ENCODE measurements at places on chromosomes 5 and 9.

- DNase-seq = no peak
These were observed 166.3 kb upstream of the KIF2A start for GRCh38 chr5:62139741-62140140.

GRCh38 chr9:129394886-129395279 is 216.8 kb upstream of the IER5L start:
- DNase-seq = no peak

DNA sequence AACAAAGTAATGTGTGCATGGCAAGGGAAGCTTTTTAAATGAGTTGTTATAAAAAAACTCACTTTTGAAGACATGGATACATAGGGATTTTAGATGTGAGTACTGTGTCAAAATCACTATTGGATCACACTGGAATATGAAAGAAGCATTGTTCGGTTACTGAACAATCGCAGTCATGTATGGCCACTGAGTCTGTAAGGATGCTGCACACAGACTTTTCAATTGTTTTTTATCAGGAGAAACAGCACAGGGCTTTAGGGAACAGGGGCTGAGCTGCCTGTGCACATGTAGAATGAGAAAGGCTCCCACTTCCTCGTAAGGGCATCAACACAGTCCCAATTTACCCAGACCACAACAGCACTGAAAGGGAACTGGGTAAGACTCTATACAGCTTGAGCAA is 1333.9 kb upstream of the DMAC1 start:
- DNase-seq = no peak

- no peak for DNase-seq
These were observed 19.4 kb upstream of the FCN1 start for GRCh38 chr9:134937164-134937555.

DNA sequence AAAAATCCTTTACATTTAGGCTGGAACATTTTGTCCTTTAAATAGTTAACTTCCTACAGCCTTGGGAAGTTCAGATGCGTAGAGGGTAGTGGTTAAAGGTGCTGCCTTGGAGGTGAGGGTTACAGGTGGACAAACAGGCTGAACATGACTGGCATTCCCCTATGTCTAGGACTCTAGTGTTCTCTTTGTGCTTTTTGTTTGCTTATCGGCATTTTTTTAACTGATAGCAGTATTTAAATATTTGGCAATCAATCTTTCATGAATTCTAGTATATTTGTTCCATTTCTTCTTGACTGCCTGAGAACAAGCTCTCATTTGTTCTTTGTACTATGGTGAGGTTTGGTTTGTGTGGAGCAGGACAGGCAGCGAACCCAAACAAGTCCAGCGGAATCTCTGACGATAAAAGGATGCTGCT is 307.6 kb downstream of the CTNND2 start:
- no peak for DNase-seq

GRCh38 chr5:169742771-169743296 is 105.8 kb downstream of the DOCK2 start:
- no peak for DNase-seq

- no peak for DNase-seq
These were observed 92.0 kb downstream of the C9orf152 start for GRCh38 chr9:110115826-110116542.

DNA sequence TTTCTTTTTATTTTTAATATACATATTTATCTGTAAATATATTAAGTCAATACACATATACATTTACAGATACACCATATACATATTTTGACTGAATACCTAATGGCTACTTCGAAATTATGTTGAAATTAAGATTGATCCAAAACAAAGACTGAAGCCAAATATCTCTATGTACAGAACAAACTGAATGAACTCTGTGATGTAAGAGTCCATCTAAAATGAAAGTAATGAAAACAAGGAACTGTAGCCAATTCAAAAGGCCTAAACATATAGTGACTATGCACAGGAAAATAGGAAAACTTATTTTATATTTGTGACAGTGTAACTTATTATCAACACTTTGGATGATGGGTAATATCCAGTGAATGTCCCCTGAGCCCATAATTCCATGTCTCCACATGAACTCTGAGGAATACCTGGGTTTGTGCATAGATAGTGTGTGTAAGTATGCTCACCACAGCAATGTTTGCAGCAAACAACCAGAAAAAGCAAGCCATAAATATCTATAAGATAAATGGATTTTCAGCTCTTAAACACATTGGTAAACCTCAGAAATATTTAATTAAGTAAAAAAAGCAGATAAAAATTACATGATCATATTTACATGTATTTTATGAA is 517.2 kb upstream of the CDH6 start:
- DNase-seq = no peak

GRCh38 chr9:107222020-107222522 is 61.0 kb upstream of the RAD23B start:
- DNase-seq = no peak

- DNase-seq = no peak
These were observed 24.9 kb downstream of the PITX1 start for GRCh38 chr5:135008981-135009735.

- no peak for DNase-seq
These were observed 17.4 kb downstream of the LMNB1 start for GRCh38 chr5:126794157-126794828.

- DNase-seq = no peak
These were observed 78.6 kb upstream of the MYO10 start for GRCh38 chr5:17014686-17015085.

DNA sequence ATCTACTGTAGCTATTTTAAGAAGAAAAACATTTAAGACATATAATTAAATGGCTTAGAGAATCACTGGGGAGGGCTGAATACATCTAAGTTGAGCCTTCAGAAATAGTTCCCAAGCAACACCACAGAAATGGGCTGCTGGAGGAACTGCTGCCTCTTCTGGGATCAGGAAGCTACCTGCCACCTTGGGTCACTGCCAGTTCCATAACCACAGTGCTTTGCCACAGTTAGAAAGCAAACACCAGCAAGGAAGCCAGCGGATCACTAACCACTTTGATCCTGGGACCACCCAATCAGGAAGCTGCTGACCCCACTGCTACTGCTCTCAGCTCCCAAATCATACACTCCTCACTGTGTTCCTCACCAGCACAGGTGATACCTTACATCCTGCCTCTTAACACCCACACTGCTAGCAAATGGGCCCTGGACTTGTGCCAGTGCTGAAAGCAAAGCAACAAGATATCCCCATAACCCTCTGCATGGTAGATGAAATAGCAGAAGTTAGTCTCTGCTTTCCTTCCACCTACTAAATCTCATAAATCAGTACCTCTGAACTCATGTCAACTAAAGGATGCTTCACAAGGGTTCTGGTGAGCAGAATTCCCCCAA is 346.9 kb downstream of the DEPDC1B start:
- DNase-seq = no peak

DNA sequence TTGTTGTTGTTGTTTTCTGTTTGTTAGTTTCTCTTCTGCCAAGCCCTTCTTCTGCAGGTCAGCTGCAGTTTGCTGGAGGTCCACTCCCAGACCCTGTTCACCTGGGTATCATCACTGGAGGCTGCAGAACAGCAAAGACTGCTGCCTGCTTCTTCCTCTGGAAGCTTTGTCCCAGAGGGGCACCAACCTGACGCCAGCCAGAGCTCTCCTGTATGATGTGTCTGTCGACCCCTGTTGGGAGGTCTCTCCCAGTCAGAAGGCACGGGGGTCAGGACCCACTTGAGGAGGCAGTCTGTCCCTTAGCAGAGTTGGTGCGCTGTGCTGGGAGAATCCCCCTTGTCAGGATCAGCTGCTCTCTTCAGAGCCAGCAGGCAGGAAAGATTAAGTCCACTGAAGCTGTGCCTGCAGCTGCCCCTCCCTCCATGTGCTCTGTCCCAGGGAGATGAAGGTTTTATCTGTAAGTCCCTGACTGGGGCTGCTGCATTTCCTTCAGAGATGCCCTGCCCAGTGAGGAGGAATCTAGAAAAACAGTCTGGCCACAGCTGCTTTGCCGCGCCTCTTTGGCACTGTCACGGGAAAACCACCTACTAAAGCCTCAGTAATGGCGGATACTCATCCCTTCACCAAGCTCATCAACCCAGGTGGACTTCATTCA is 299.2 kb downstream of the EDIL3 start:
- no peak for DNase-seq

GRCh38 chr5:178360222-178360925 is 127.8 kb upstream of the PHYKPL start:
- DNase-seq = no peak

- DNase-seq = no peak
These were observed 169.0 kb downstream of the CDH6 start for GRCh38 chr5:31362529-31362900.

GRCh38 chr9:23740531-23740930 is 85.5 kb downstream of the ELAVL2 start:
- no peak for DNase-seq

GRCh38 chr5:78003919-78004318 is 227.8 kb upstream of the TBCA start:
- no peak for DNase-seq

DNA sequence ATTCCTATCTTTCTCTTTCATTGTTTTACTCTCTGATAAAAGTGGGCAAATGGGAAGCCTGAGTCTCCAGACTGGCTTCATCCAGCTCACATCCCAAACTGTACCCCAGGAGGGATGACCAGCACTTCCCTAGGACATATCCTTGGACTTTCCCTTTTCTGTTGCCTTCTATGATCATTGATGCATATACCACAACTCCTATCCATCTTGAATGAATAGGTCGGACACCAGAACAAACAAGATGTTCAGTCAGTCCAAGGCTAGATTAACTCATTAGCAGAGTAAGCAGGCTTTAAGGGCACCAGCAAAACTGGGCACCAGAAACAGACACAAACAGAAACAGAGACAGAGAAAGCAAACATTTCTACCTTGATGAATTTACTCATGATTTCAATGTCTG is 159.1 kb upstream of the RGMB start:
- DNase-seq = no peak

All from stimulated activated CD4-positive, alpha-beta T cell treated with anti-CD3 and anti-CD28 coated beads, Interleukin-4, amount 100 ng/mL, for 24 hours (primary cell).